ENCODE measurements at places on chromosomes 16 and 17. TPM values are rescaled to one million over a fixed set of nuclear protein-coding genes. Genes with fewer than 3 reads are reported as not detected.

The MEOX1 gene
- polyA plus RNA-seq = 10.1 TPM

The HSD17B1 gene
- 3.3 TPM for polyA plus RNA-seq

The PRR29 gene
- polyA plus RNA-seq = 2.5 TPM

The DPEP1 gene
- 0.39 TPM for polyA plus RNA-seq

The SAMD14 gene
- 4.0 TPM for polyA plus RNA-seq

The MRC2 gene
- 134 TPM for polyA plus RNA-seq

The NPW gene
- 0.72 TPM for polyA plus RNA-seq

The NEUROD2 gene
- 0.05 TPM for polyA plus RNA-seq

The LITAF gene
- 34.9 TPM for polyA plus RNA-seq

The CCDC182 gene
- polyA plus RNA-seq = not detected

DNA sequence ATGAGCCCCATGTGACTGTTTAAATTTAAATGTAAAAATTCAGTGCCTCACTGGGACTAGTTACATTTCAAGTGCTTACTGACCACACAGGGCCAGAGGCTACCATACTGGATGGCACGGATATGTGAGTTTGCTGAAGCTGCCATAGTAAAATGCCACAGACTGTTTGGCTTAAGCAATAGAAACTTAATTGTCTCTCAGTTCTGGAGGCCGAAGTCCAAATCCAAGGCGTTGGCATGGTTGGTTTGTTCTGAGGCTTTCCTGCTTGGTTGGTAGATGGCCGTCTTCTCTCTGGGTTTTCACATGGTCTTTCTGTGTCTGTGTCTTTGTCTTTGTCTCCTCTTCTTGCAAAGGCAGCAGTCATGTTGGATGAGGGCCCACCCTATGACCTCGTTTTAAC, 878.9 kb upstream of the RBFOX1 start:
- DNase-seq = no peak

- DNase-seq = no peak
Measured at GRCh38 chr16:84683691-84684591, 15.9 kb upstream of the USP10 start.

- peak; percentile 93 for DNase-seq
Measured at GRCh38 chr17:43591779-43592562, 45.8 kb upstream of the ETV4 start.

- no peak for DNase-seq
Measured at GRCh38 chr17:65058146-65058545, 1.6 kb upstream of the GNA13 start.

DNA sequence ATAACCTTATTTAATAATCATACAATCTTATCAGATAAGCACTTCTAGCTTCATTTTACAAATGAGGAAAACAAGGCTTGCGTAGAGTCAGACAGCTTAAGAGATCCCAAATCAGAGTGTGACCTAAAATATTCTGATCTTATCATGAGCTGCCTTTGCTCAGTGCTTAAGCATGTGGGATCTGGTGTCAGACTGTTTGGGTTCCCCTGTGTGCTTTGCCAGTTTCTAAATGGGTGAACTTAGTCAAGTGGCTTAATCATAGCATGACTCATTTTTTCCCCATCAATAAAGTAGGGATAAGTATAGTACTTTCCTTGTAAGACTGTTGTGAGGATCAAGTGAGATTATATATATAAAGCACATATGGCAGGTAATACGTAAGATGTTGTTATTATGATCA, 612.6 kb upstream of the C16orf82 start:
- no peak for DNase-seq

GRCh38 chr17:30493780-30494179, 16.6 kb downstream of the GOSR1 start:
- DNase-seq = no peak

GRCh38 chr17:14737984-14738651, 437.2 kb downstream of the HS3ST3B1 start:
- DNase-seq = no peak

GRCh38 chr17:67379251-67379630, 2.2 kb downstream of the PITPNC1 start:
- DNase-seq = no peak

- DNase-seq = no peak
Measured at GRCh38 chr16:51024703-51025102, 126.4 kb downstream of the SALL1 start.

DNA sequence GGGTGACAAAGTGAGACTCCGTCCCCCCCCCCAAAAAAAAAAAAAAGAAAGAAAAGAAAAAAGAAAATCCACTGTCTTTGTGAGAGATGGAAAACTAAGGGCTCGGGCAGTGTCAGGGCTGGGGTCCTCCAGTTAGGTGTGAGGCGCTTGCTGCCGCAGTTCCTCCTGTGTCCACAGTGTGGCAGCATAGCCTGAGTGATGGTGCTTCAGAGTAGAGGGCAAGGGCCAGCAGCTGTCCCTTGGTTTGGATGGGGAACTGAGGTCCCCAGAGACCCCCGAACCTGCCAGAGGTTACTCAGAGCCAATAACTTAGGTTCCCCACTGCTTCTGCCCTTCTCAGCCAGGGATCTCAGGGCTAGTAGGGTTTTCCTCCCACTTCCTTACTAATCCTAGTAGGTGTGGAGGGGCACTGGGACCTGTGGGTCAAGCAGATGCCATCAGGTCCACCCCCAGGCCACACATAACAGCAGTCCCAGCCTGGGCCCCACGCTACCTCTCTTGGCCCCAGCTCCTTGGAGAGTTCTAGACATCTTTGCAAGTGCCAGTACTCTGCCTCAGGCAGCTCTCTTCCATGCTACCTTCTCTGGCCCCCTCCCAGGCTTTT, 7.9 kb upstream of the LLGL1 start:
- DNase-seq = peak; percentile 66

DNA sequence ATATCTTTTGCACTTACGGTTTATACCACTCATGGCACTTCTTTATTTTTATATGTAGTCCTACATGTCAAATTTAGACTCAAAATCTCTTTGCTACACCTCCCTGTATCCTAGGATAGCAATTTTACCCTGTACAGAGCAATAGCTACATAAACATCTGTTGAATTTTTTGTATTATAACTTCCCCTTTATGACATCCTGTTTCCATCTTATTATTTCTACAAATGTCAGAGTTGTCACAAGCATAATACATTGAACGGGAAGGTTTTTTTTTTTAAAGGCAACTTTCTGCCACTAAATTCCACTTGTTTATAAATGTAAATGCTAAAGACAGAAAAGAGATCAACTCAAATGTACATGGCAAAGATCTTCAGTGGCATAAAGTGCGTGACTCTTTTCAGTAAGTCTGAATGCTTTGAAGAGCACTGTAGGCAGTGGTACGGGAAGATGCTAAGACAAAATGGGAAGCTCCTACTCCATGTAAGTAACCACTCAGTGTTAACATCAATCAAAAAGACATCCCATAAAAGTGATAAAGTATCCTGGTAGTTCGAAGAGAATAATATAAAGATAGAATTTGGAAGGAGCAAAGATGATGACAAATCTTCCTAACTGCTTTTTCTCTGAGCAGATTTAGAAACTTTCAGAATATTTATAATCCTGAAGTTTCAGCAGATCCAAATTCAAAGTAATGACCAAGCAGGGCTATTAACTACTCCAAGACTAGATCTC, 26.8 kb downstream of the GNA13 start:
- DNase-seq = no peak
